ENCODE measurements at places on chromosomes 1 and 21. TPM values are rescaled to one million over a fixed set of nuclear protein-coding genes. Genes with fewer than 3 reads are reported as not detected.

The CD1C gene
- total RNA-seq = not detected

The MX2 gene
- total RNA-seq = 4.2 TPM

The C8A gene
- not detected for total RNA-seq

The ATP1A2 gene
- total RNA-seq = 0.27 TPM

The CASQ1 gene
- total RNA-seq = 0.18 TPM

The SPRR4 gene
- total RNA-seq = not detected
